A549 treated with CORT108297 at 1 μM for 4 hours (cell line): ENCODE measurements at places on chromosomes 2 and 18. TPM values are rescaled to one million over a fixed set of nuclear protein-coding genes. Genes with fewer than 3 reads are reported as not detected.

The ACTG2 gene
- total RNA-seq, result 0.09 to 0.19 TPM (median 0.15 TPM) in 4 of 5 replicates, not detected in the other

The HYCC2 gene
- 2.8 to 5.5 TPM (median 3.4 TPM) in 5 replicates for total RNA-seq

The GRB14 gene
- total RNA-seq, result 5.0 to 6.5 TPM (median 5.7 TPM) in 5 replicates

The SCN2A gene
- total RNA-seq, result 0.01 to 0.06 TPM (median 0.02 TPM) in 4 of 5 replicates, not detected in the other

The ZNF24 gene
- total RNA-seq, result 10.6 to 12.6 TPM (median 11.4 TPM) in 5 replicates

The AMER3 gene
- not detected in 5 replicates for total RNA-seq

The SAG gene
- total RNA-seq, result not detected in 5 replicates

The TNFRSF11A gene
- 5.3 to 9.0 TPM (median 7.6 TPM) in 5 replicates for total RNA-seq

The NAT8 gene
- not detected in 5 replicates for total RNA-seq
